GM06990 (cell line): ENCODE measurements at places on chromosomes 13 and 19.

GRCh38 chr13:97798171-97798821 lies 155.2 kb upstream of the IPO5 start:
- DNase-seq, result no peak

DNA sequence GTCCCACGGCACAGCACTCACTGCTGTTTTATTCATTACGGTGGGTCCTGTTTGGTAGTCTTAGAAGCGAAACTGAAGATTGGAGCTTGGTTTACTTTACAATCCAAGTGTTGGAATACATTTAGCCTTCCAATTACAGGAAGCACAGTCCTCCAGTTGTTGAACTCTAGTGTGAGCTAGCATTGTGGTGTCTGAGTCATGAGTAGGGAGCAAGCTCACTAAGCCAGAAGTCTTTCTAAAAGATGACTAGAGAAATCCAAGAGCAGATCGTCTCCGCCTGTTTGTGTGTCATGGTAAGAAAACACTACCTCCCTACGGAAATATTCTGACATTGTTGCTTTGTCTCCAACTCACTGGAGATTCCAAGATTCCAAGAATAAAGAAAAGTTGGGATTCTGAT lies 10.1 kb upstream of the SHISA2 start:
- no peak for DNase-seq

GRCh38 chr19:14347999-14348889 lies 33.0 kb upstream of the ADGRE5 start:
- DNase-seq, result peak; percentile 56

DNA sequence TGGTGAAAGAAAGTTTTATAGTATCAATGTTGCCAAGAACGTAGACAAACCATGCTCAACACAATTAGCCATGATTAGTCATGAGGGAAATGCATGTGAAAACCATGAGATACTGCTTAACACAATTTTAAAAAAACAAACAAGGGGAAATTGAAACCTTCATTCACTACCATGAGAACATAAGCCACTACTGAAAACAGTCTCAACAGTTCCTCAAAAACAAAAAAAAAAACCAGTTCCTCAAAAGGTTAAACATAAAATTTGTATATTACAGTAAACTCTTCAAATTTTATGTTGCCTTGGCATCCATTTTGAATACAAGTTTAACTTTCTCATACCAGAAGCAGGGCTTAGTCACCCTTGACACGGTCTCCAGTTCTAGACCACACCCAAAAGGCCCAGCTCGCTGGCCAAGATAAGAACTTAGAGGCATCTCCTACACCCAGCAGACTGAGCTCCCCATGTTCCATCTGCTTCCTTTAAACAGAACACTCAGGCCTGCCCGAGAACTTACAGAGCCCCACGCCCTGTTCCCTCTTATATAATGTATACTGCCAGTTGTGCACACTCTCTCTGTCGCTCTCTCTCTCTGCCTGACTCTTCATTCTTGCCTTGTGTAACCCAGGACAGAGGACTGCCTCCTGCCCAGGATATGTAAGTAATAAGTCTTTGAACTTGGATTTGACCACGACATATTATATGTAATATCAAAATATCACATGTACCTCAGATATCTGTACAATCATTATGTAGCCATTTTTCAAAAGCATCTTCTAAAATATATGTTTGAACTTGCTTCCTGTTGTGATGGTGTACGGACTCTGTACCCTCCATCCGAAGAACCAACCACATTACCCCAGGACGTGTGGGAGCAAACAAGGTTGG lies 67.4 kb downstream of the STK24 start:
- DNase-seq, result peak; percentile 65
